ENCODE measurements at places on chromosomes 13 and 19.

GRCh38 chr13:41960211-41960636 lies 685 bp downstream of the VWA8 start:
- no peak for DNase-seq

- DNase-seq, result no peak
Observed at GRCh38 chr13:114120591-114121011, 11.8 kb downstream of the RASA3 start.

DNA sequence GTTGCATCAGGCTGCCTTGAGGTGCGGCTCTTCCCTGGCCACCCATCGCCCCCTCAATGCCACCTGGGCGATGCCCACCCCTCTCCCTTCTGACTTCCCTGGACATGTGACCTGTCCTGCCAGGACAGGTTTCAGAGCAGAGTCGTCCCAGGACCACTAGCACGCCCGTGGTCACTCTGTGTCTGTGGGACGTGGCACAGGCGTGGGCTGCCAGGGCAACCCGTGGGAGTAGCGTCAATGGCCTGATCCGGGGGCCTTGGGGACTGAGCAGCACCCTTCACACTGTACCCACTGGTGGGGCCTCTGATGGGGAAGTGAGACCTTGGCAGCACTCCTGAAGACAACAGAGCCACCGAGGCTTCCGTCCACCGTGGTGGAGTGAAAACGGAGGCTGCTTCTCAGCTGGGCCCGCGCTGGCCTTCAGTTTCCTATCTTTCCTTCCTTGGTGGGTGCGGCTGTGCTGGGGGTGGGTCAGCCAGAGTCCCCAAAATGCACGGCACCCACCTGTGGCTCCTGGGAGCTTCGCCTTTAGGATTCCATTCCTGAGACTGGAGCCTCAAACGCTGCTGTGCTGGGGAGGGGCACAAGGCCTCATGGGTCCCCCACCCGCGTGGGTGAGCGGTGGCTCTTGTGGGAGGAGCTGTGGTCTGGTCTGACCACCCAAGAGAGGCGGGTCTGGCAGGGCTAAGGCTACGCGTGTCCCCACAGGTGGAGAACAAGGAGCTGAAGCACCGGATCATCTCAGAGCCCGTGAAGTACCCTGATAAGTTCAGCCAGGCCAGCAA lies 26.7 kb upstream of the TMEM255B start:
- no peak for DNase-seq

DNA sequence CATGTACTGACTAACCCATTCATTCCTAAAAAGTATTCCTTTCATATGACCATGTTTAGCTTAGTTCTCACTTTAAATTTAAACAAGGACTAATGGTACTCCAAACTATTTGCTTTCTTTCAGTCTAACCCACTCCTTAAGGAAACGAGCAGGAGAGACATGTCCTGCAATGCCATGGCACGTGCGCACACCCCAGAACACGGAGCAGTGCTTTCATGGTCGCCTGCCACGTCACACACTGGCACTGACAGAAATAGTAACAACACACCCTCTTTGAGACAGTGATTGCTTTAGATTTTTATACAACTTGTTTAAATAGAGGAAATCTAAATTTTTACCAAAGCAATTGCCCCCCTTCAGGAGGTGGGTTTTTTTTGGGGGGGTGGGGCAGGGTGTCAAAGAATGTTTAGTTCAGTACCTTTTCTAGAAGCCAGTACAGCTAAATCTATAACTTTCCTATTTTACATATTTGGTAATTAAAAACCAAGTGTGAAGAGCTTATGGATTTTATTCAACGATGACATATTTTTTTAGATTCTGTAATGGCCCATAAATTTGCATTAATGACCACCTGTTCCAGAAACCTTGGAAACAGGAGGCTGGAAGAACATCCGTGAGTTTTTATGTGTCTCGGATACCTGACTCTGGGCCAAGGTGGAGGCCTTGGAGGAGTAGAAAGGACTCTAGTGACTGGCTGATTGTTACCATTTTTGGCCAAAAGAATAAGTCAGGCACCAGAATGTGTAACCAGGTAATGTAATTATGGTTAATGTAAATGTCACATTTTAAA lies 247.1 kb downstream of the DCT start:
- DNase-seq, result no peak

DNA sequence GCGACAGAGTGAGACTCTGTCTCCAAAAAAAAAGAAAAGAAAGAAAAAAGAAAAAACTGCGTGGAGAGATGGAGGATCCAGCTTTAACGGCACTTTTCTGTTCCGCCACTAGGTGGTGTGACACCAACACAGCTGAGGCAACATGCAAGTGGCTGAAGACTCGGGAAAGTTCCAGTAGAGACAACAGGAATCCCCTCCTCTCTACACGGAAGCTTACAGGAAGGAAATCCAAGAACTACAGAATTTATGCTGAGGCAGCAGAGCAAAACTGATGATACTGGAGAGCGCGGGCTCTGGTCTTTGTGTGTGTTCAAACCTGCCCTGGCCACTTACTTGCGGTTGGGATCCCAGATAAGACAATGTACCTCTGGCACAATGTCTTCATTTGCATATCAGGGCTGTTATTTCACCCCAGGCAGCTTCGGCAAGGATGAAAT lies 9.9 kb downstream of the RANBP3 start:
- DNase-seq, result no peak

GRCh38 chr13:40247845-40248244 lies 418.6 kb downstream of the FOXO1 start:
- no peak for DNase-seq

DNA sequence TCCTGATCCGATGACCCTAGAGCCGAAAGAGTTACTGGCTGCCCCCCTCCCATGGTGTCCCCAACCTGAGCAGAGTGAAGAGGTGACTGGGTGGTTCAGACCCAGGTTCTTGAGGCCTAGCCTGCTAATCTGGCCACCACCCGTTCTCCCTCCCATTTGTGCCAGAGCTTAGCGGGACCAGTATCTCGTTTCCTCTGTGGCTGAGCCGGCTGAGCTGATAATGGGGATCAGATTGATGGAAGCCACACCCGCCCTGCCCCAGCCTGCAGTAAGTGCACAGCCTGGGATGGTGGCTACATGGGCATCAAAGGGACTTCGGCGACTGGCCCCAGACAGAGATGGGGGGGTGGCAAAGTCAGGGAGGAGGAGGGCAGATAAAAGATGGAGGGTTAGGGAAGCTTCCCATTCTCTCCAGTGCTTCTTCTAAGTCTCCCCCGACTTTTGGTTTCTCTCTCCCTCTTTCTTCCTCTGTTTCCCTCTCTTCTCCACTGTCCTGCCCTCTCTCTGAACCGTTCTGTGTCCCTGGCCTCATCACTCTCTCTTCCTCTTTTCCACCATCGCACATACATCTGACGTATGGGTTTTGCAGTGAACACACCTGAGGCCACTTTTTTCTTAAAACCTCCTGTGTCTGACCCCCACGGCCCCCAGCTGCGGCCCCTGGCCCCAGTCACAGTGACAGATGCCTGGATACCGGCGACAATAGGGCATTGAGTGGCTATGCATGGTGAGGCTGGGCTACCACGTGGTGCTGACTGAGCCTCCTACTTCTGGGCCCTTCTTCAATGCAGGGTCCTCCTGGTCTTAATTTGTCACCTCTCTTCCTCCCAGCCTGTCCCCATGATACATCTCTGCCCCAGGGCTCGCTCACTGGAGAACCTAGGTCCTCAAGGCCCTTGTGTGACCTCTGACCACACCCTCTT lies 2.4 kb downstream of the ELAVL3 start:
- no peak for DNase-seq

DNA sequence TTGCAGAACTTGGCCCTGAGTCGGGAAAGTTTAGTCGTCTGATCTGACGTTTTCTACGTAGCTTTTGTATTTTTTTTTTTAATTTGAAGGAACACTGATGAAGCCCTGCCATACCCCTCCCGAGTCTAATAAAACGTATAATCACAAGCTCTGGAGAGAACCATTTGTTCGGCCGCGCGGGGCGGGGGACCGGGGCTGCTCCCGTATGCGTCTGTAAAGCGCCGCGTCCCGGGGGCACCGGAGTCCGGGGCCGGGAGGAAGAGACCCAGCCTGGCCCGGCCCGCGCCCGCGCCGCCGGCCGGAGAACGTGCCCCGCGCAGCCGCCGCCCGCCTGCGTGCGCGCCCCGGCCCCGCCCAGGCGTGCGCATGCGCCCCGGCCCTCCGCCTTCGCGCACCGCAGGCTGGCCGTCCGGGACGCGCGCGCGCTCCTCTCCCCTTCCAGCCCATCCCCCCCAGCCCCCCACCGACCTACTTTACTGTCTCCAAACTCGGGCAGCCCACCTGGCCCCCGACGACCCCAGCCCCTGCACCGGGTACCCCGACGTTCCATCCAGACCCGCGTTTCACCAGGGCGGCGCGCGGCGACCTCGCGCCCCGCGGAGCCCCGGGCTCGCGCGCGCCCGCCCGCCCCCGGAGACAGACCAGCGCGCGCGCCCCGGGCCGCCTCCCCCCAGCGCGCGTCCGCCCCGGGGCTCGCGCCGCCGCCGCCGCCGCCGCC lies 785 bp upstream of the USF2 start:
- DNase-seq, result peak; percentile 59

DNA sequence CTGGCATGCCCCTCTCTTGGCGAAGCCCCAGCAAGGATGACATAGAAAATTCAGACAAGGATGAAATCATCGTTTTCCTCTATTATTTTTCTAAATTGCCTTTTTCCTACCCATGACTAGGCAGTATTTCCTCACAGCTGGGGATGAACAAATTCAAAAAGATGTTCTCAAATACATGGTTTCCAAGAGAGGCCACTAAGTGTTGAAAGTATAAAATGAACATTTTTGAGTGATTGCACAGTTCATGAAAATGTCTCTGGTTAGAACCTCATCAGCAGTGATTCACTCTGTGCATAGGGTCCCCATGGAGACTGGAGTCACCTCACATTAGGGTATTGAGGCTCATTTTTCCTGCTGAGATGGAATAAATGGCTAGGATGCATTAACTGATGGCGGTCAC lies 373.7 kb downstream of the DNAJC15 start:
- DNase-seq, result no peak

DNA sequence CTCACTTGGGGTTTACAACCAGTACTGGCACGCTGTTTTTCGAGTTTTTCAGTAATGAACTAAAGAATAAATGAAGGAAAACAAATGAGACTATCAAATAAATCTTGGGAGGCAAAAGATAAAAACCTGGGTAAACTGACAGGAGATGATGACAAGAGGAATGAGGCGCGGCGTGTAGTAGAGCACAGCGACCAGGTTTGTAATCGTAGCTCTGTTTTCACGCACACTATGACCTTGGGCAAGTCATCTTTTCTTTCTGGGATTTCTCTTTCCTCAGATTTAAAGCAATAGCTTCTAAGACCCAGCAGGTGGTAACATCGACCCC lies 419 bp downstream of the MRPS31 start:
- DNase-seq, result no peak

DNA sequence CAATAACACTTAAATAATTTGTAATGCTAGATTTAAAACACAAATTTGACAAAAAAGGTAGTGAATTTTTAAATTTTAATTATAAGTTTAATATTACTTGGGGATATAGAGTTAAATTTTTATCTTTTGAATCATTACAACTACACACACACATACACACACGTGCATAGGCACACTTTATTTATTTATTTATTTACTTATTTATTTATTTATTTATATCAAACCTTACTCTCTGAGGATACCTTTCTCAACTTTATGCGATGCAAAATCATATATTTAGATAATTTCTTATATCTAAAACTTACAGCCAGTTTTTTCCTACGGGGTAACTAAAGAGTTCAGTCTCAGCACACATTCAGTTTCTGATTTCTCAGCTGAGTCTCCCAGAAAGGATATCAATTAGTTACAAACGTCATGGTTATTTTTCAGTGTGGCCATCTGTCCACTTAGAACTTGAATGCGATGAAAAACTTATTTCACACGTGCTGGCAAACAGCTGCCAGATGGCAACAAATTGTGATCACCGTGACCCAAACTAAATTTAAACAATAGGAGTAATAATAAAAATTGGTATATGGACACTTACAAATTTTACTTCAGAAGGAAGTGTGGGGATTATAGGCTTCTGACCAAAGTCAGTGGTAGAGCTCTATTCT lies 683.1 kb upstream of the PRR20A start:
- no peak for DNase-seq

DNA sequence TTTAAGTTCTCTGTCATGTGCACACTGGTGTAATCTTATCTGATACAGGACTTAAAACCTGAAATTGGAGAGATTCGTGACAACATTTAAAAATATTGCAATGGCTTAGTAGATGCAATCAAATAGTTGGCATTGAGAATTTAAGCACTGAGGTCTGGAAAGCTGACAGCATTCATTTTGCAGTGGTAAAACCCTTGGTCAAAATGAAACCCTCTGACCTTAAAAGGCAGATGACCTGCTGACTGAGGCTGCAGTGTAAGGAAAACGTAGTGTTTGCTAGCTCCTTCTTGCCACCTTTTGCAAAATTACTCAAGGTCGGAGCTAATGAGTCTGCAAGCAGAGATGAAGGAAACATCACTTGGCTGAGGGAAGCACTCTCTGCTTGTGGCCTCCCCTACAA lies 150.6 kb downstream of the KCTD12 start:
- no peak for DNase-seq

GRCh38 chr13:105538346-105538745 lies 997.1 kb downstream of the EFNB2 start:
- DNase-seq, result no peak

DNA sequence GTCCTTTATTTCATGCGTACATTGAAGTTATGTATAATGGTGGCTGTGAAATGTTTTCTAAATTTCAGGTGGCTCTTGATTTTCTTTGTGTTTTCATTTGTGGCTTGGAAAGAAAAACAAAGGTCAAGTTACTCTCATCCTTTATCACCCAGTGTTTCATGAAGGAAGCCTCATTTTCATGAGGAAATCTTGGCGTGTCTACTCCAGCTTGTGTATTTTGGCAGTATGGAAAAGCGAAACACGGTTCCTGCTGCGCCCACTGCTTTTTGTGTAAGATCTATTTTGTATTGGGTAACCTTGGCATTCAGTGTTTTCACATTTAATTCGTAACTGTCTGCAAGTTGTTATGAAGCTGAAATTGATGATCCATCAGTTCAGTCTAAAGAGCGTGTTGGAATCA lies 147.0 kb upstream of the RNF113B start:
- DNase-seq, result no peak

Measured in stimulated activated CD8-positive, alpha-beta memory T cell treated with anti-CD3 and anti-CD28 coated beads, Interleukin-2, amount 100 ng/mL, for 48 hours (primary cell).